GM03348 (cell line): ENCODE measurements at places on chromosomes 16 and 17.

DNA sequence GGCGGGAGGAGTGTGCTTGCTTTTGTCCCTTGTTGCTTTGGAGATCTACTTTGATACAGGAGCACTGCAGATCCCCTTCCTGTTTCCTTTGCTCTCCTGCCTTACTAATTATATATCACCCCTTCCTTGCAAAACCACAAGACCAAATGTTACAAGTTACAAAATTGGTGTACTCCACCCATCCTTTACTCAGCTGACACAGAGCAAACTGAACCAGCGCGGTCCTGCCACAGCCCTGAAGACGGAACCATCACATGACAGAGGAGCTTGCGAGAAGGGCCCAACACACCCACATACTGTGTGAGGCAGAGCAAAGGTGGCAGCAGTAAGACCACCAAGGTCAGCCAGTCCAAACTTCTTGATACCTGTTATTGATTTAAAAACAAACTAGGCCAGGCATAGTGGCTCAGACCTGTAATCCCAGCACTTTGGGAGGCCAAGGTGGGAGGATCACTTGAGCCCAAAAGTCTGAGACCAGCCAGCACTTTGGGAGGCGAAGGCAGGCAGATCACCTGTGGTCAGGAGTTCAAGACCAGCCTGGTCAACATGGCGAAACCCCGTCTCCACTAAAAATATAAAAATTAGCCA lies 33.2 kb downstream of the CYTH1 start:
- peak; percentile 54 for DNase-seq

DNA sequence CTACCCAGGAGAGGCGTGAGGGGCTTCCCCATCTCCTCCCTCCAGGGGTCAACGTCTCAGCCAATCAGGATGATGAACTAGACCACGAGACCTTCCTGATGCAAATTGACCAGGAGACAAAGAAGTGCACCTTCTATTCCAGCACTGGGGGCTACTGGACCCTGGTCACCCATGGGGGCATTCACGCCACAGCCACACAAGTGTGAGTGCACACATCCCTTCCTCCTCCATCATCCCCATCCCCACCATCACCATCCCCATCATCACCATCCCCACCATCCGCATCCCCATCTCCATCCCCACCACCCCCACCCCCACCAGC lies 6.8 kb downstream of the FSCN2 start:
- DNase-seq, result no peak

DNA sequence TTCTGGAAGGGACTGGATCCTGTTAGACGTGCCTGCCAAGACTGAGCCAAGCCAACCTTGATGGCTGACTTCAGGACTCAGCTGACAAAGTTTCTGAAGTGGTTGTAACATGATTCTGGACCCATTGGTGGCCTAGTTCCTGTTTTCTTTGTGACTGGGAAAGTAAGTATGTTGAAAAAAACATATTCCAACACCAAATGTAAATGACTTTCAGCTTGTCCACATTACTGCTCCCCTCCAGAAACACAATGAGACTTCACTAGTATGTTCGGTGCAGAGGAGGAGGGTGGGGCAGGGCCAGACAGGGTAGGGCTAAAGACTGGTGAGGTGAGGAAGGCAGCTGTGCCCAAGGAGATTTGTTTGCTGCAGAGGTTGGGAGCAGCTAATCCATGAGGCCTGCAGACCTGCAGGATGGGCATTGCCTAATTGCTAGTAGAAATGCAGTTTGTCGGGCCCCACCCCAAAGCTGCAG lies 26.4 kb downstream of the NMT1 start:
- no peak for DNase-seq

GRCh38 chr17:79842656-79843473 lies 3.6 kb upstream of the CBX4 start:
- DNase-seq, result no peak

DNA sequence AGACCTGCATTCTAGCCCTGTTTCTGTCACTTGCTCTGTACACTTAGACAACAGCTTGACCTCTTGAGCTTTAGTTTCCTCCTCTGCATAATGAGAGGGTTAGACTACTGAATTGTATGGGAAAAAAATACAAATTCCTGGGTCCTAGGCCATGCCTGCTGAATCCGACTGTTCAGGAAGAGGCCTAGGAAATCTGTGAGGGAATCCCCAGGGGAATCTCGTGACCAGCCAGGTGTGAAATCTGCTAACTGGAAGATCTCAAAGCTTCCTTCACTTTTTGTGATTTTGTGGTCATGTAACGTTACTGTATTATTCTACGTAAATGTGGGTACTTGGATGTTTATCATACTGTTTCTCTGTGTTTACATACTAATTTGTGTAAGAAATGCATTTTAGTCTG lies 58.2 kb downstream of the CYLD start:
- DNase-seq, result no peak

DNA sequence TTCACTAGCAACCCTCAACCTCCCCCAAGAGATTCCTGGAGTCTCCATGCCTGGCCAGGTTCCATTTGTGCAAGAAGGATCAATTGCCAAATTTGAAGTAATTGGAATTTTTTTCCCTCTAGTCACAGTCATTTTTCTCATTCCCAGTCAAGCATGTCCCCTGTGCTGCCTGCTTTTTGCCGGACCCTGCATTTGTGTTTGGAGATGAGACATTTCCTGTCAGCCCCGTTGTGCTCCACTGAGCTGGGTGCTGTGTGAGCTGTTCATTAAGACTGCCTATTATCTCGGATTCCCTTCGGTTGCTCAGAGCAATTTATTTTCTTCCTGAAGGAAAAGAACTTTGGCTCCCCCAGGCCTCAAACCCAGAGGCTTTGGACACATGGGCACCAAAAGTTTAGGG lies 201.0 kb upstream of the NLRP1 start:
- peak; percentile 61 for DNase-seq

DNA sequence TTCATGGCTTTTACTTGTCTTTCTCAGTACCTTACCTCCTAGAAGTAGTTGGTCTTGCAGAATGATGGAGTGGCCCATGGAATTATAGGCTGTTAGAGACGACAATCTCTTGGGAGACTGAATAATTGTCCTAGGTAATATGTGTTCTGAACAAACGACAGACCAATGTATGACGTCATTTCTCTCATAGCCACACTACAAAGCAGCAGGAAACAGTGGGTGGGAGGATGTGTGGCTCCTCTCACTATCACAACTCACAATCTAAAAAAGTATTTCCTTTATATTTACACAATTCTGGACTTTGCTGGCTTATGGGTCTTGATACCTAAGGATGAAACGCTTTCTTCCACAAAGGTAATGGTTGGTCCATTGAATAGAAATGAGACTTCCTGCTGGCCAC lies 183.9 kb downstream of the TOX3 start:
- DNase-seq, result no peak
